Fibroblast of mammary gland (primary cell): ENCODE measurements at places on chromosomes 6 and 20.
A peak's percentile ranks its signal among the peaks of the same experiment; 100 is the strongest.

GRCh38 chr6:165694296-165694695 is 31.3 kb upstream of the PDE10A start:
- no peak for DNase-seq

DNA sequence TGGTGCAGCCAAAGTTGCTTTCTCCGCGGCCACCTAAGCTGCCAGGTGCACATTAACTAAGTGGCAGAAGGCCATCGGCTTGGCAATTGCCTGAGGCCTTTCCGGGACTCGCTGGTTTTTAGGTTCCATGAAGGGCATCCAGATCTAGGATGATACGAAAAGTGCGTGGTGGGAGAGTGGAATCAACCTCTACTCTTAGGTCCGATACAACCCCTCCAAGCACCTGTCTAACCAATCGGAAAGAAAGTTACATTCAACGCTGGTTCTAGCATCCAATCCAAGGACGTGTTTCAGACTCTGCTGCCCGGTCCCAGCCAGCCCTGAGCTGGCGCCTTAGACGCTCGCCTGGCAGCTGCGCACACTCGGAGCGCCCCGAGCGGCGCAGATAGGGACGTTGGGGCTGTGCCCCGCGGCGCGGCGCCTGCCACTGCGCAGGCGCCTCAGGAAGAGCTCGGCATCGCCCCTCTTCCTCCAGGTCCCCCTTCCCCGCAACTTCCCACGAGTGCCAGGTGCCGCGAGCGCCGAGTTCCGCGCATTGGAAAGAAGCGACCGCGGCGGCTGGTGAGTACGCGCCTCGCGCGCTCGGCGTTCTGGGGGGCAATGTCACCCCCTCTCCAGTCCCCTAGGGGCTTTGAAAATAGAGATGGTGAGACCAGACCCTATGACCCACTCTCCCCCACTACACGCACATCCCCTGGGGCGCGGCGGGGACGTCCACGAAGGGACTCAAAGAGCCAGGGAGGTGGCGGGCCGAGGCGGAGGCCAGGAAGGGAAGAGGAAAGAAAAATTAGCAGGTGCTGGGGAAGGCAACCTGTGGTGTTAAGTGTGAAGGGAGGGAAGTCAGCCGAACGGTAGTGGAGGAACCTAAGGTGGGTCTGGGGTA is at the start of gene ENPP4:
TSS of gene ENPP4 (plus strand) at position 361 of the 883 bp plus-strand sequence. CDS start 9,595 bp downstream, outside the sequence.
- DNase-seq: peak; percentile 83

GRCh38 chr6:106474466-106474865 is 113.9 kb downstream of the CRYBG1 start:
- DNase-seq: peak; percentile 62

GRCh38 chr6:36985417-36985807 is 584 bp downstream of the MTCH1 start:
- no peak for DNase-seq

DNA sequence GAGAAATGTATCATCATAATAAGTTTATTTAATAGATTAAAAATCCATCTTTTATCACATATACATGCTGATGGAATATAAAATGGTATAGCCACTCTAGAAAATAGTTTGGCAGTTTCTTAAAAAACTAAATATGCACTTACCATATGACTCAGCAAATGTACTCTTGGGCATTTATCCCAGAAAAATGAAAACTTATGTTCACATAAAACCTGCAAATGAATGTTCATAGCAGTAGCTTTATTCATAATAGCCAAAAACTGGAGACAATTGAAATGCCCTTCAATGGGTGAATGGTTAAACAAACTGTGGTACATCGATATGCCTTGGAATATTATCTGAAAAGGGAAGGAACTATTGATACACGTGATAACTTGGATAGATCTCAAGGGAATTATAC is 6.4 kb upstream of the NCOA7 start:
- DNase-seq: peak; percentile 61

GRCh38 chr6:75751443-75751842 is 2.4 kb downstream of the MYO6 start:
- peak; percentile 33 for DNase-seq

- DNase-seq: no peak
Measured at GRCh38 chr6:30601815-30602641, 15.0 kb downstream of the PPP1R10 start.

GRCh38 chr20:24821391-24821790 is 127.7 kb upstream of the CST7 start:
- no peak for DNase-seq

GRCh38 chr6:55759536-55759935 is 115.9 kb downstream of the BMP5 start:
- DNase-seq: no peak

DNA sequence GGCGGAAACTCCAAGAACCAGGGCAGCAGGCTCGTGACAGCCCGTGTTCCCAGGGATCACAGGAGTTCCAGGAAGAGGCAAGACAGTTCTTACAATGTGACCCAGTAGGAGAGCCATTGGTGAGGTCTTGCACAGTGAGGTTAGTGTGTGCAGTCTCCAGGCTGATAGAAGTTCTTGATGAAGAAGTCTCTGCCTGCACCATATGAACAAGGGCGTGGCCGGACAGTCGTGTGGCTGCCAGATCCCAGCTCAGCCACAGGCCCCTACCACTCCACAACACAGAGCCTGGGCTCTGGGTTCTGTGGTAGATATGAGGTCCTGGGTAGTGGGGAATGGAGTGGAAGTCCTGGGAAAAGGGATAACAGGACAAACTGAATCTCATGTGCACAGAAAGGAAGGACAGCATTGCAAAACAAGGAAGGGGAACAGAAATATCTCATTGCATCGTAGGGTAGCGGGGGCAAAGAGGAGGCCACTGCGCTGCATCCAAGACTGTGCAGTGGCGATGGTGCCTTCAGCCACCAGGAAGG is 65.2 kb downstream of the STX11 start:
- peak; percentile 56 for DNase-seq

- peak; percentile 92 for DNase-seq
Measured at GRCh38 chr6:134138226-134138975, 86.0 kb upstream of the SLC2A12 start.

GRCh38 chr20:60160451-60161145 is 202.4 kb downstream of the CDH26 start:
- no peak for DNase-seq
